ENCODE measurements at places on chromosomes 12 and 14.

GRCh38 chr14:21072781-21073339 is 2.8 kb downstream of the ARHGEF40 start:
- DNase-seq = no peak

DNA sequence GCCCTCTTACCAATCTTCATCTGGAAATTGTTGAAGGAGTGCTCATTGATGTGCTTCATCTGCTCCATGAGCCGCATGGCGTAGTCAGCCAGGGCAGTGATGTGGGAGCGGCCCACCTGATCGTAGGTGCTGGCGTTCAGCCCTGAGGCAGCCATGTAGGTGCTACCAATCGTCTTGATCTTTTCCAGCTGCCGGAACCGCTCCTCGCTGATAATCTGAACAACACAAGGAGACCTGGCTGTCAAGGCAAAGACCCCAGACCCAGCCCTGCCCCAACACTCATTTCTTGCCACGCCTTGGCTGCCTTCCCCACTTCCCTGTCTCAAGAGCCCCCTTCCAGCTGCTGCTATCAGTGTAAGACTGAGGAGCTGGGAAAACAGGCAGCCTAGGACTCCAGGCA is 18.1 kb downstream of the ADCY6 start:
- DNase-seq = no peak

DNA sequence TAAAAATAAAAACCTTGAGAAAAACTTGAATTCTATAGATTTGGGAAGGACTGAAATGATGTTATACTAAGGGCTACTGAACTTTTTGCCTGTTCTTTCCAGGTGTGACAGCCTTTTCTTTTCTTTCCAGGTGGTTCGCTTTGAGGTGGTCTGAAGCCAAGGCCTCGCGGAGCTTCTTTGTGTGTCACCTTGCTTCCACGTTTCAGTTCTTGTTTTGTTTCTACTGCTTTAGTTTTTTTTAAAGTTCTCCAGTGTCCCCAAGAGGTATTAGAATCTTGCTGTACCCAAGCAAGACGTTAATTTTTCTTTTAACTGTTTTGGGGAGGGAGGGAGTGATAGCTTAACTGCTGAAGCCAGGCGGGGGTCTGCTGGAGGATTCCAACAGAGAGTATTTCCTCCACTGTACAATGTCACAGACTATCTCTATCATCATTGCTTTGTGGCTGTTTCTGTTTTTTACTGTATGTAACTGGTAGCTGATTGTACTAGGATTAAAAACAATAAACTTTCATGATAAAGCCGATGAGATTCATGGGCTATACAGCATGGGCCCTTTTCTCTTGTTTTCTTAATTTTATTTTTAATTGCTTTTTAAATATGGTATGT is 40.2 kb downstream of the PROX2 start:
- DNase-seq = peak; percentile 46

DNA sequence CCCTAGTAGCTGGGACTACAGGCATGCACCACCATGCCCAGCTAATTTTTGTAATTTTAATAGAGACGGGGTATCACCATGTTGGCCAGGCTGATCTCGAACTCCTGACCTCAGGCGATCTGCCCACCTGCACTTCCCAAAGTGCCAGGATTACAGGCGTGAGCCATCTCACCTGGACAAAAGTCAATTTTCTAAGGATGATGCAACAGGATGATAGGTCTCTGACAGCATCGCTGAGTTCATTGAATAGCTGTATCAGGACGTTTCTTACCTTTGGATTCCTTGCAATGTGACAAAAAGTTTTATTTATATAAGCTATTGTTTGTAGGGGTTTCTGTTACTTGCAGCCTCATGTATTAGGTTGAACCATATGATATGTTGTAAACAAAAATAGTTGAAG is 55.5 kb upstream of the PCED1B start:
- no peak for DNase-seq

DNA sequence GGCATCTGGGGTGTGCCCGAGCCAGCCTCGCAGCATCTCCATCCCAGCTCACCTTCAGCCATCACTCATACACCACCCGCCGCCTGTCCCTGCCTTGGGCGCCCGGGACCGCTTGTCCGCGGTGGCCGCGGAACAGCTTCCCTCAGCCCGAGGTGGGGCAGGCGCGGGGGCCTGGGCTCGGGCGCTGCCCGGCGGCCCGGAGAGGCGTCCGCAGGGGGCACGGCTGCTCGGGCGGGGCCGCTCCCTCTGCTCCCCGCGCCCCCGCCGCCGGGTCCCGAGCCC is 430 bp downstream of the SLC41A2 start:
- DNase-seq = peak; percentile 38

DNA sequence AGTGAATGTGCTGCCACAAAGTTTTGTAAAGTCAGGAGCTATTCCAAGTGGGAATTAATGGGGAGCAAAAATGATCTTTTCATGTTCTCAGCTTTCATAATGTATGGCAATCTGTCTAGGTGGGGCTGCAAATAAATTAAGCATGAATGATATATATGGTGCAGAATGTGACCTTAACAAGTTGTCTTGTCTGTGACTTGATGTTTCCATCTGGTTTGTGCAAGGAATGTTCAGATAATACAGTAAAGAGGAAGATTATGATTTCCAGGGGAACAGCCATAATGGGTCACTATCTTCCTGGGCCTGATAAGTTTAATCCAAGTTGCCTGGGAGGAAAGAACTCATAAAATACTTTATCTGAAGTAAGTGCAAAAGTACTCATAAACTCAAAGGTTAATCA is 1815.8 kb upstream of the FLRT2 start:
- no peak for DNase-seq

GRCh38 chr12:60014436-60014835 is 418.6 kb downstream of the SLC16A7 start:
- no peak for DNase-seq

DNA sequence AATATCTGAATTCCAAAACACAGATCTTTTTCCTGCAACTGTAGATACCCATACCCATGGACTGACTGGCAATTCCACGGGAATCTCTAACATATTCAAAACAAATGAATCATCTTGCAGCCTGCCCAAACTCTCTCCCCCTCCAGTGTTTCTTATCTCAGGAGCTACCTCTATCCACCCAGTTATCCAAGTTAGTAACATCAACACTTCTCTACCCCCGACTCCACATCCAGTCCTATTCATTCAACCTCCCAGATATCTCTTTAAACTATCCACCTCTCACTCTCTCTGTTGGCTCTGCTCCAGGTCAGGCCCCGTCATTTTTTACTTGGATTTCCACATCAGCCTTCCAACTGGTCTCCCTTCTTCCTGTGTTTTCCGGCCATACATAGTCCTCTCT is 6.7 kb upstream of the KCNH5 start:
- DNase-seq = no peak

- DNase-seq = no peak
Measured at GRCh38 chr12:117986705-117987469, 18.1 kb upstream of the KSR2 start.

- no peak for DNase-seq
Measured at GRCh38 chr12:86456241-86456640, 200.1 kb upstream of the MGAT4C start.

GRCh38 chr14:64488590-64489099 is 15.0 kb downstream of the ZBTB25 start:
- DNase-seq = no peak

GRCh38 chr12:108967869-108968540 is 52.9 kb downstream of the SVOP start:
- DNase-seq = no peak

GRCh38 chr14:79375356-79375755 is 835.9 kb downstream of the DIO2 start:
- DNase-seq = no peak

DNA sequence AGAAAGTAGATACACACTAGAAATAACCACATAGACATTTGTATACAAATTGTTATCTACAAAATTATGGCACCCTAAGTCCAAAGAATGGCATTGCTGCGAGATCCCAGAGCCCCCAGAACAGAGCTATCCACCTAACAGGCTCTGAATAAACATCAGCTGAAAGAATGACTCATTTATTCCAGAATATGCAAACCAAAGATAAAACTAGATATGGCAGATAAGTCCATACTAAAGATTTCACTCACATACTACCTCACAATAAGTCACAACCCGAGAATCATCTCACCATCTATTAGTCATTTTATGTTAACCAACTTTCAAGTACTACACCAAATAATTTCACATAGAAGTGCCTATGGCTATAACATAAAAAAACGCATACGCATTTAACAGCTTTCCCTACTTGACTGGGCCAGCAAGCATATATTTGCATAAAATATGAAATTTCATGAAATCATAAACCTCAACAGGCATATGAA is 5.6 kb downstream of the CNIH1 start:
- DNase-seq = peak; percentile 16

GRCh38 chr12:88036353-88036965 is 7.3 kb upstream of the C12orf50 start:
- no peak for DNase-seq

DNA sequence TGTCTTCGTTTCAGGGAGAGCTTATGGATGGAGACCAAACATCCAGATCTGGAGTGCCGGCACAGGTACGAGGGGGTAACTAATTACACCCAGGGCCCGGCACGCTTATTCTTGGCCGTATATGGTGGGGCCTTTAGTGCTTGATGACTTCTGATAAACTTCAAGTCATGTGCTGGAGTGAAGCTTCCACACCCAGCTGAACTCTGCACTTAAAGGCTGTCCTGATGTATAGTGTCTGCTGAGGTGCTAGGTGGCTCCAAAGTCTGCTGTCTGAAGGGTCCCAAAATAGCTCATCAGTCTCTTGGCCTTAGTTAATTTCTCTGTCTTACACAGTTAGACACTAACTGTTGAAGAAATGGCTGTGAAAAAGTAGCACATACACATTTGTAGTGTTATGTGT is 17.9 kb downstream of the RNF34 start:
- DNase-seq = no peak

- DNase-seq = no peak
Measured at GRCh38 chr14:56686416-56686815, 106.8 kb downstream of the TMEM260 start.

GRCh38 chr12:56151672-56152131 is 685 bp upstream of the MYL6B start:
- peak; percentile 84 for DNase-seq

DNA sequence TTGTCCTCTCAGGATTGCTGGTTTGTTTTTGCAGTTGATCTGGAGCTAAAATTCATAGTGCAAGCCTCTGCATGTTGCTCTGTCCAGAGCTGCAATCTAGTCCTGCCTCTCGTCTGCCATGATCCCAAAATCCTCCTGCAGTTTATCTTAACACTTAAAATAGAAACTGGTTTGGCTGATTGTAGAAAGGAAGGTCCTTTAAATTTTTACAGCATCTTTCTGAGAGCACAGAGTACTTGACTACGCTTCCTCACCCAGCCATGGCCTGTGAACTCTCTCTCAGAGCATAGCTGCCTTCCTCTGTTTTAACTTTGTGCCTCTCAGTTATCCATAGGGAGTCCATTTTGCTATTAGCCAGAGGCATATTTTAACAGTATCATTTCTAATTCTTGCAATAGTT is 877.1 kb downstream of the C12orf50 start:
- no peak for DNase-seq

GRCh38 chr12:82146740-82147139 is 211.4 kb downstream of the CCDC59 start:
- DNase-seq = no peak

DNA sequence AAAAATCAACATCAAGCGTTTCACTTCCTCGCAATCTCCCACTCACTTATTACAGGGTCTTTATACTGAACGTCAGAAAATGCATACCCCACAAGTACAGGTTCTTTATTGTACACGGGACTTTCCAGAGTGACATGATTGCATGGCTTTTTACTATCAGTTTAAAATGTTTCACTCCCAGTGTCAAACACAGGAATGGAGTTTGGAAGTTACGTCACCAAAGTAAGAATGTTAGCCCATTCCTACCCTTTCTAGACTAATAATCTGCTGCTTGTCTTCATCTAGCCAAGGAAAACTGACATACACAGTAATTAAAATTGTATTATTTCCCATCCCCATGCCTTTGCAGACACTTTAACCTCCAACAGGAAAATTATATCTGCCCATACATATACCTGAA is 624.2 kb downstream of the BCL11B start:
- DNase-seq = no peak

DNA sequence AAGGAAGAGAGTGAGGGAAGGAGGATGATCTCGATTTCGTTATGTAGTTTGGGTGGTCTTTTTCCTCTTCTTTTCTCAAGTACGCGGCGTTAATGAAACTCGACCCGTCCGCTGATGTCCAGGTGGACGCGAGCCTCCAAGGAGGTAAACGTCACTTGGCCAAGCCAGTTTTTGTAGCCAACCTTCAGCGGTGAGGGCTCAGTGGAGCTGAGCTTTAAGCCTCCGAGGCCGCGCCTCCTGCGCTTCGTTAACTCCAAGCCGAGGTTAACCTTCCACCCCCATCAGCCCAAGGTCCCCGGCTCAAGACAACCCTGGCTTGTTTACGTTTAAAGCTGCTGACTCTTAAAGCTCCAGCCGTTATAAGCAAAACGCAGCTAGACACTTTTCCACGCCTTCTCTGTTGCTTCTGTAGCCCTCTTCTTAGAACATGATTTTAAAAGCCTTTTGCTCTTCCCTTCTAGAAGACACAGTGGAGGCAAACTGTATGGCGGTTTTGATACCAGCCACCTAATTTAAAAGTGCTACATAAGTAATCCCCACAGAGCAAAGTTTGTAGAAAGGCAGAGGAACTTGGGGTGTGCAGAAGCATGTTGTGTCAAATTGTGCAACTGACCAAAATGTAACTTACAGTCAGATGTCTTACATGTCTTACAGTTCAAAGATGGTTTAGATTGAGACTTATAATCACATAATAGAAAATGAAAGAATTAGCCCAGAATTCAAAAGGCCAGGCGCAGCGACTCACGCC is 923 bp upstream of the ITPR2 start:
- peak; percentile 53 for DNase-seq

DNA sequence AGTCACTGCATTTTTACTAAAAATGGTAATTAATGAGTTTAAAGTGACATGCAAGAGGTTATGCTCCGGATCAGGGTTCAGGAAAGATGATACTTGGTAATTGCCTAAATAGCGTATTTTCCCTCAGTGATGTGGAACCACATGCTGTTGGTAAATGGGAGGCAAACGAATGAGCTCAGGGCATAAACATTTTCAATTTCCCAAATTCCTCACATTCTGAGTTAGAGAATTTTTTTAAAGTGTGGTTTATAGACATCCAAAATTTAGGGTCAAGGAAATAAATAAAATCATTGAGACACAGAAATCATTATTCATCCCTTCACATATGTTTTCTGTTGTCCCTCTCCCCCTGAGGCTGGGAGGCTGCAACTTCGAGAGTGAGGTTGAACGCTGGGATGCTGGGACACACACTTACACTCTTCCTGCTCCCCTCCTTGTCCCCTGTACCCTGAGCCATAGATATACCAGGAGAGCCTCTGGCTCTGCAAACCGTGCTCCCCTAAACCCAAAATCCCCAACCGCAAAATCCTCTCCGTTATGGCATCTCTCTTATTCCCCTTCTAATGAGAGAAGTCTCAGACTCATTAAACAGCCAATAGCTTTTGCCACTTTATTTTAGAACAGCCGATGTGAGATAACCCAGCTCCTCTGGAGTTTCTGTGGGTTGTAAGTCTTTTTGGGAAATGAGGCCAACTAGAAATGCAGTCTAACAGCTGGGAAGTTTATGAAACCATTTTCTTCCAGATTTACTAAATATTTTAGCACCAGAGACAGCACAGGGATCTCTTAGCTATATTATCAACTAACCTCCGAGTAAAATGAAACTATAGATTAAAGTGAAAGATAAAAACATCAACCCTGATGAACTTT is 21.4 kb upstream of the ADGRD1 start:
- DNase-seq = no peak

- peak; percentile 83 for DNase-seq
Measured at GRCh38 chr14:104094709-104095425, 9.4 kb downstream of the ASPG start.
